ENCODE measurements at places on chromosomes 5 and 9.
A peak's percentile ranks its signal among the peaks of the same experiment; 100 is the strongest.

GRCh38 chr9:84331119-84331809, 9.3 kb downstream of the SLC28A3 start:
- DNase-seq: peak; percentile 52

DNA sequence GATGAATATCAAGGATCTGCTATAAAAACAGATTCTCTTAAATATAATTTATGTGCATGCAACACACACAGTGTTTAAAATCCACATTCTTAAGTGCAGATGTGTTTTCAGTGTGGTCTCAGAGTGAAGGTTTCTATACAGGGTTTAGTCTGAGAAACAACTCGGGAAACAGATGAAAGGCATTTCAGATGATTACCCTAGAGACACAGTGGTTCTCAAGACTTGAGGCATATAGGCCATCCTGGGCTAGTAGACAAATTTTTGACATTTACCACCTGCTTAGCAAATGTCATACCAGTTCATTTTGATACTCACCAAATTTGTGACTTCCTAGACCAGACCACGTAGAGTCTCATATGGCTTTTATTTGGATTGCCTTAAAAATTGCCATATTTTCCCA, 216.5 kb downstream of the ARL15 start:
- no peak for DNase-seq

GRCh38 chr5:36494841-36495601, 111.4 kb upstream of the SLC1A3 start:
- DNase-seq: no peak

DNA sequence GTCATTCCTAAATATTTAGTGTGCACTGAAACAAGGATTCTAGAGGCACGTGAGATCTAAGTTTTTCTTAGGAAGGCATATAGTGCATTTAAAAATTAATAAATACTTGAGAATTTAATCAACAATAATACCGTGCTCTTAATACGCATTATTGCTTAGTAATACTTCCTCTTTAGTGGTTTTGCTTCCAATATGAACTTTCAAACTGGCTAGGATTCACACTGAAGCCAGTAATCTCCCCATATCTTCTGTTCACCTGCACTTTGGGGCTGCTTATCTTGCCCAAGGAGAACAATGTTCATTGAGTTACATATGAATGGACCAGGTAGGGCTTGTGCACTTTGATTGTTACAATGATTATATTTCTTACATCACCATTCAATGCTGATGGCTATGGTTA, 180.5 kb upstream of the RIOK2 start:
- DNase-seq: no peak

DNA sequence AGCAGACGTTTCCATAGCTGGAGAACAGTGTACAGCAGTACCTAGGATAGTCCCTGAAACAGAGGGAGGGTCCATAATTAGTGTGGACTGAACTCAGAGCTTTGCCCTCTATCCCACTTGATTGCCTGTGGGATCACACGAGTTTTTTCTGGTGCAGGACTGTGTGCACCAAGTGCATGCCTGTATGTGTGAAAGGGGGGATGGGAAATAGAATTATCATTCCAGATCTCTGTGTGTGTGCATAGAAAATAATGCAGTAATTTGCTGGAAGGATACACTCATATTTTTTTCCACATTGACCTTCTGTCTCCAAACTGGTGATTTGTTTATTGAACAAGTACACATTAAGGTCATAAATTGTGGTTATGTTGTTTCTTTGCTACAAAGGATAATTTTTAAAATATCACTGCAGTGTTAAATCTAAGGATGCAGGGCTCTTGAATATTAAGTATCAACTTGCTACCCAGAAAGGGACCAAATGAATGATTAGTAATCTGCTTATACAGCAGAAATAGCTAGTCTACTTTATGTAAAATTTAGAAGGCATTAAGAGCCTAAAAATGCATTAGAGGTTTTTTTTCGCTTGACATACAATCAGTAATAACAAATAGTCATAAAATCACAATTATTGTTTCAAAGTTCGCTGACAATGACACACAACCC, 292.9 kb downstream of the CDH18 start:
- DNase-seq: no peak

DNA sequence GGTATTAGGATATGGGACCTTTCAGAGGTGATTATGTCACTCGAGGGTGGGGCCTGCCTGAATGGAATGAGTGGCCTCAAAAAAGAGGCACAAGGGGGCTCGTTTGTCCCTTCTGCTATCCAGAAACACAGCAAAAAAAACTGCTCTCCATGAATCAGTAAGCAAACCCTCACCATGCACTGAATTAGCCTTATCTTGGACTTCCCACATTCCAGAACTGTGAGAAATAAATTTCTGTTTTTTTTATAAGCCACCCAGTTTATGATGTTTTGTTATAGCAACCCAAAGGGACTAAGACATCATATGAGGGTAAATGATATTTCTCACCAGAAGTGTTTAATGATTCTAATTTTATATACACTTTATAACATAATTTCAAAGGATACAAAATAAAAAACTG, 476.6 kb upstream of the EDIL3 start:
- DNase-seq: no peak

DNA sequence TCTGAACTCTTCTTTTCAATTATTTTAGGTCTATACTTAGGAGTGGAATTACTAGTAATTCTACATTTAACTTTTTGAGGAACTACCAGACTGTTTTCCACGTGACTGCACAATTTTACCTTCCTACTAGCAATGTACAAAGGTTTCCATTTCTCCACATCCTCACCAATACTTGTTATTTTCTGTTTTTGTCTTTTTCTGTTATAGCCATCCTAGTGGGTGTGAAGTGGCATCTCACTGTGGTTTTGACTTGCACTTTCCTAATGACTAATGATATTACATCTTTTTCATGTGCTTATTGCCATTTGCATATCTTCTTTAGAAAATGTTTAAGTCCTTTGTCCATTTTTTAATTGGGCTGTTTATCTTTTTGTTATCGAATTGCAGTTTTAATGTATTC, 136.9 kb upstream of the EGFLAM start:
- DNase-seq: no peak

DNA sequence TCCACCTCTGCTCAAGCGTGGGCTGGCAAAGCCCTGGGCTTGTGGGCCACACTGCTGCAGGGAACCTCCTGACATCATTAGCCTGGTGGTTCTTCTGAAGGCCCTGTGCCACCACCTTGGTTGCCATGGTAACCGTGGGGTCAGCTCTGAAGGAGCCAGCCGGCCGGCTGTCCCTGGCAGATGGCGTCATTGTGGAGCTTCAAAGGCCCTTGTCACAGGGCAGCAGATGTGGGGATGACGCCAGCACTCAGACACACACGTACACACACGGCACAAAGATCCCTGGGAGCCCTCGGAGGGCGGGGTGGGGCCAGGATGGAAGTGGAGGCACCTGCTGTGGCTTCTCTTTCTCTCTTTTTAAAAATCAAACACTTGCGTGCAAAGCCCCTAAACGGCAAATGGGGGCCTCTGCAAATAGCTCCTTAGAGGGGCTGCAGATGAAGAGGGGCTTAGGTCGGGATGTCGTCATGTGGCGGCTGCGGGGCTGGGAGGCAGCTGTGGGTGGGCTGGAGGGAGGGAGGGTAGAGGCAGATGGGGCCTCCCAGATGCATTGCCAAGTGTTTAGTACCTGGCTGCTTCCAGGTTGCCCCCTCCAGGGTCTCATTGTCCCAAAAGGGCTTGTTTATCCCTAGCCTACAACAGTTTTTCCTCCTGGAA, 19.5 kb upstream of the RPL26L1 start:
- DNase-seq: no peak

GRCh38 chr5:150587016-150587415, 53.4 kb upstream of the SYNPO start:
- DNase-seq: no peak

DNA sequence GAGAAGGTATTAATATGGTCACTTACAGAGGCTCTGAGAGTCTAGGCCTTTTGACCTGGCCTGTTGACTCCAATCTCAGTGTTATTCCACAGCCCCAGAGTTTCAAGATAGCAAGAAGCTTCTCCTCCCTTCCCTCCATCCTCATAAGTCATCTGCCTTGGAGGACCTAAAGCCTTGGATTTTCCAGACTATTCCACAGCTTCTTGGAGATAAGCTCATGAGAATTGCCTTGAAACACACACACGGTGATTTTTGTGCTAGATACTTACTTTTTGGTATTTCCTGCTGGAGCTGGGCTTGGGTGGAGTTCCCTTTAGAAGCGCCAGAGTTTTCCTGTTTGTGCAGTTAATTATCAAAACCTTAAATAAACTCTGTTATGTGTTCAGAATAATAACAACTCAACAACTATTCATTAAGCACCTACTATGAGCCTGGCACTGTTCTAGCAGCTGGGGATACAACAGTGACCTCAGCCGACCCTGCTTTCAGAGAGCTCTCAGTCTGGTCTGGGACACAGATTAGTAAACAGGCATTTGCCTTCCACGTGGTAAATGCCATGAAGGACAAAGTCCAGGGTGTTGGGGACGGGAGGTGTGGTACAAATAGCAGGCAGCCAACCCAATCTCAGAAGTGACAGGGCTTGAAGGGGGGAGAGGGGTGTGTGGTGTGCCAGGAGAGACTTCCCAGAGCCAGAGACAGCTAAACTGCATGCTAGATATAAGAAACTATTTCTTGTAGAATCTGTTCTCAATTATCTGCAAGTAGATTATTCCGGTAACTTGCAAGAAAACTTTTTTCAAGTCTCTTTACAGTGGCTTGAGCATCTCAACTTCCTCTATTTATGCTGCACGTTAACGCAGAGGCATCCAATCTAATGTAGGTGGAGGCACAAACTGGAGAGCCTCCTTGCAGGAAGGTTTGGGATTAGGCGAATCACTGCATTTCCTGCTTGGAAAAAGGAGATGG, 55.9 kb upstream of the KLF9 start:
- no peak for DNase-seq

GRCh38 chr9:99712214-99712613, 109.5 kb upstream of the NR4A3 start:
- no peak for DNase-seq

- DNase-seq: no peak
These were observed 63.9 kb upstream of the SUB1 start for GRCh38 chr5:32521481-32521880.

- no peak for DNase-seq
These were observed 351.0 kb upstream of the SLC24A2 start for GRCh38 chr9:20139763-20140290.

GRCh38 chr9:77592476-77592875, 55.6 kb downstream of the GNA14 start:
- DNase-seq: no peak
